ENCODE measurements at places on chromosomes 11 and 22. TPM values are rescaled to one million over a fixed set of nuclear protein-coding genes. Genes with fewer than 3 reads are reported as not detected.

DNA sequence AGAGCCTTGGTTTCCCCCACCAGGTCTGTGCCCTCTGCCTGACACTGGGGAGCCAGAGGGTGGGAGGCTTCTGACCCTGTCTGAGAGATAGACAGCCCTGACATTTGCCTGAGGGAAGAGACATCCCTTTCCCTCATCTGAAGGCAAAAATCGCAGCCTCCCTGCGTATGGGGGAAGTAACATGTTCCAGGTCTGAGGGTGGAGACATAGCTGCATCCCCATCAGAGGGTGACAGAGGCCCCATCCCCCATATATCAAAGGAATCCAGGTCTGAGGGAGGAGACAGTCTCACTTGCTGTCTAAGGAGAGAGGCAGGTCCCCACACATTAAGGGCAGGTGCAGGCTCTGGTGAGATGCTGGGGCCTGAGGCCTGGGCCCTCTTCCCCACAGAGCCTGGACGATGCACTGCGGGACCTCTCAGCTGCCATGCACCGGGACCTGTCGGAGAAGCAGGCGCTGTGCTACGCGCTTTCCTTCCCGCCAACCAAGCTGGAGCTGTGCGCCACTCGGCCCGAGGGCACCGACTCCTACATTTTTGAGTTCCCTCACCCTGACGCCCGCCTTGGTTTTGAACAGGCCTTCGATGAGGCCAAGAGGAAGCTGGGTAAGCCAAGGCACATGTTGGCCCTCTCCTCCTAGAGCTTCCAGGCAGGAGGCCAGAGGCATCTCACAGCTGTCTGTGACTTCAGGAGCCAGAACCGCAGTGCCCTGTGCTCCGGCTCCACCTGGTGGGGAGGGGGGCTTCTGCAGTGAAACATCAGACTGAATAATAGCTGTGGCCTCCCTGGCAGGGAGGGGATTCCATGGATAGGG, 16.1 kb upstream of the RELT start:
- DNase-seq: no peak

DNA sequence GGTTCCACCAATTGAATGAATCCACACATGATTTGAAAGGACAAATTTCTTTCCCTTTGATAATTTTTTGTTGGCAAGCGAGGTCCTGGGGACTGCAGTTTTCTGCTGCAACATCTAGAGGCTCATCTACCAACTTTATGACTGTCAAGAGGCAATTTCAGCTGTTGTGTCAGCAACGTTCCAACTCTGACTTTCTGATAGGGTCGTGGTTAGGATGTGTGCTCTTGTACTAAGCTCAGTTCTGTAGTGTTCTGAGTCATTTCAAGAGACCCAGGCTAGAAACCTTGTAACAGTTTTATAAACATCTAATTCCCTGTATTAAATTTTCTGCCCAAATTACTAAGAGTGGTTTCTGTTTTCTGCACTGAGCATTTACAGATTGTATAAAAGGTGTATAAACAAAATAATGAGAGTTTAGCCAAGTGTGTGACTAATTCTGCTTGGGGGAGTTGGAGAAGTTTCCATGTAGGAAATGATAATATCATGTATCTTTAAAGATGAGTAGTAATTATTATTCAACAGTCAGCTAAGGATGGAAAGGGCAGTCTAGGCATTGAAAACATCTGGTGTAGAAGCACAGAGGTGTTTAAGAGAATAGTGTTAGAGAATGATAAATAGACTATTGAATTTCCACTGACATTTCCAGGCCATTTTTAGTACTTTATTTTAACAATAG, 72.2 kb downstream of the RBMXL2 start:
- DNase-seq: no peak

The FADS1 gene
- 25.8 TPM for total RNA-seq

- no peak for DNase-seq
These were observed 8.3 kb upstream of the HTR3B start for GRCh38 chr11:113896156-113896879.
